Stimulated activated CD8-positive, alpha-beta memory T cell treated with anti-CD3 and anti-CD28 coated beads, Interleukin-12 subunit alpha, Interleukin-12 subunit beta, amount 100 ng/mL, for 4 hours (primary cell): ENCODE measurements at places on chromosomes 4 and X.

GRCh38 chr4:79199743-79200142 is 126.1 kb downstream of the NAA11 start:
- DNase-seq = no peak

- no peak for DNase-seq
Measured at GRCh38 chrX:1912193-1912592, 297.3 kb downstream of the ASMT start.

- no peak for DNase-seq
Measured at GRCh38 chr4:100421361-100421978, 96.4 kb downstream of the EMCN start.

GRCh38 chrX:109710181-109710580 is 22.9 kb downstream of the ACSL4 start:
- DNase-seq = no peak

DNA sequence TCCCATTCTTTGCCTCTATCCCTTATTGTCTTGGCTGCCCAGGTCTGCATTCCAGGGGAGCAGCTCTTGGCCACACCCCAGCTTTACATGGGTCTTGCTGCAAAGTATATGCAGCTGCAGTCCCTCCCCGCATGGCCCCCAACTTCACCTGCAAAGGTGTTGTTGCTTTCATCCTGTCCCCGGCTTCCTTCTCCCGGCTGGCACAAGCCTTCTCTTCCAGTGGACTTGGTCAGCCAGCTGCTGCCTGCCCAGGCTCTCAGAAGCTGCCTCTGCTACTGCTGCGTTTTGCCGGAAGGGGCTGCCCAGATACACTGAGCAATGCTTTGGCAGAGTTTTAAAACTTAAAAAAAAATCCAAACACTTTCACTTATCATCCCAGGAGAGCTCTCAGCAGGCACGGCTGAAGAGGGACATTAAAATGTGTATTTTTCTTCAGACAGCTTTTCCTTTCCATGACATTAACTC is 121.2 kb upstream of the PDLIM3 start:
- no peak for DNase-seq

DNA sequence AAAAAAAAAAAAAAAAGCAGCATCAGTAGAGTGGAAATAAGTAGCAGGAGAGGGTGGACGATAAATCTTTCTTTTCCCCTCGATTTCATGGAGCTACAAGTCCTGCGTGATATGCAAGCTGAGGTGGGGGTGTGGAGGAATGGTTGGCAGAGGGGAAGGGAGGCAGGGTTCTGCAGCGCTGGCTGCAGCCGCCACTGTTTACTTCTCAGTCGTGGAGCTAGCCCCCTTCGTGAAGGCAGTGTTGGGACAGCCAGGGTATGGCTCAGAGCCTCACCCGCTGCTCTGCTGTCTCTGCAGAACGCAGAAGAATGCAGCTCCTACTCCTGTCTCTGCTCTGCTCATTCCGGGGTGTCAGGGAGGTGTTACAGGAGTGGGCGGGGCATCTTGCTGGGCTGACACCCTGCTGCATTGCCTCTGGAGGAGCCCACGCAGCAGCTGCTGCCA is 140.6 kb downstream of the GPM6A start:
- no peak for DNase-seq

DNA sequence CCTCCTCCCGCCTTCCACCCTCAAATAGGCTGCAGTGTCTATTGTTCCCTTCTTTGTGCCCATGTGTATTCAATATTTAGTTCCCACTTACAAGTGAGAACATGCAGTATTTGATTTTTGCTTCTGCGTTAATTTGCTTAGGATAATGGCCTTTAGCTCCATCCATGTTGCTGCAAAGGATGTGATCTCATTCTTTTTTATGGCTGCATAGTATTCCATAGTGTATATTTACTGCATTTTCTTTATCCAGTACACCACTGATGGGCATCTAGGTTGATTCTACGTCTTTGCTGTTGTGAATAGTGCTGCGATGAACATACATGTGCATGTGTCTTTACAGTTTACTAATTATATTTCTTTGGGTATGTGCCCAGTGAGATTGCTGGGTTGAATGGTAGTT is 51.6 kb upstream of the TMPRSS11B start:
- DNase-seq = no peak

DNA sequence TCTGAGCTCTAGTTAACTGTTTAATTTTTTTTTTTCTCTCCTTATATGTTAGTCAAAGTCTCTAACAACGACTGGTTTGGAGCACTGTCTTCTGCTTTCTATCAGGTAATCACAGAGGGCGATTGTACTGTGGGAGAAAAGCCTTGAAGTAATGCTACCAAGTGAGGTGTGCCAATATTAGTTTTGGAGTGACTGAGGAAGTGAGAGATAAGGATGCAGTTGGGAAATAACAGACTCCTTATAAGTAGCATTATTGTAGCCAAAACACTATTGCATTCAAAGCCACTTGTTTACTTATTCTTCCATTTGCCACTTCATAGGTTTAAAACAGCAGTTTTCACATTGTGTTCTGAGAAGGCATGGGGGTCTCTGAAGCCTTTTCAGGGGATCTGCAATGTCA is 79.1 kb upstream of the SLC6A14 start:
- no peak for DNase-seq

DNA sequence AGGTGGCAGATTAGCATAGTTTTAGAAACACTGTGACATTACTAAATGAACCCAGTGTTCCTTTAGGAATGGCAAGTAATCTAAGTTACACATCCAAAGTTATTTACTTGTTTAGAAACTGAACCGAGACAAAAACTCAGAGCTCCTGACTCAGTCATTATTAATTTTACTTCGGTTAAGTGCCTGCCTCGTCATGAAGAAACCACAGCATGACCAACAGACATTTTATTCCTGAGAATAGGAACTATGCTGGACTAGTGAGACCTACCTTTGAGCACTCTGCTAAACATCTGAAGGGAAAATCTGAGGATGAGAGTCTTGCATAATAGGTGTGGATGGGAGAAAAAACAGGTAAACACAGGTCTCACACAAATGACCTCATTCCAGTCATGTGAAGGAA is 2.5 kb downstream of the BEX1 start:
- no peak for DNase-seq

- no peak for DNase-seq
Measured at GRCh38 chr4:139922406-139923024, 231.5 kb downstream of the MAML3 start.

DNA sequence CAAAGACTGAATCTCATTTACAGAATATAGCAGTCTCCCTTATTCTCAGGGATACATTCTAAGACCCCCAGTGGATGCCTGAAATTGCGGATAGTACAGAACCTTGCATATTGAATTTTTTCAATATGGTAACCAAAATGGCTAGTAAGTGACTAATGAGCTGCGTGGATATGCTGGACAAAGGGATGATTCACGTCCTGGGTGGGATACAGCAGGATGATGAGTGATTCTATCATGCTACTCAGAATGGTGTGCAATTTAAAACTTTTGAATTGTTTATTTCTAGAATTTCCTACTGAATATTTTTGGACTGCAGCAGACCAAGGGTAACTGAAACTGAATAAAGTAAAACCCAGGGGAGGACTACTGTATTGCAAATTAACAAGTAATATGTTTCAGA is 66.7 kb downstream of the STAG2 start:
- DNase-seq = no peak

GRCh38 chr4:42750856-42751255 is 94.0 kb upstream of the ATP8A1 start:
- no peak for DNase-seq
